ENCODE measurements at places on chromosomes 1 and 21.

DNA sequence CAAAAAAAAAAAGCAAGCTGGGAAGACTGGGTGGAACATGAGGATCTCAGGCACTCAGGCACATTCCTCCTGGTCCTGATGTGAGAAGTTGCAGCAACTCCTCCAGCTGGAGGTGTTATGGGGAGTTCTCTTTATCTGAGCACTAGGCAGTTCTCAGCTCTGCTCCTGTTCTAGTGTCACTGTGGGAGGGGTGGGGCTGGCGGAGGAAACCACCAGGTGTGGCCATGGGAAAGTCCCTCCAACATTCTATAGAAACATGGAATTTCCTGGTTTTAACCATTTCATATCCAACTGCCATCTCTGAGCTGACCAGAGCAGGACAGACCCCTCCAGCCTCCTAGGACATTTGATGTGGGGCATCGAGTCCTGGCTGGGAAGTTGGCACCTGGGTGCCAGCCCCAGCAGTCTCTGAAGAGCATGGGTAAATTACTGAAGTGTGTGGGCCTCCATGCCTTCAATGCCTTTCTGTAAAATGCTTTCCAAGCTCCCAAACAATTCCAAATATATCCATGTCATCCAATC is 804 bp upstream of the IKBKE start:
- DNase-seq, result no peak

DNA sequence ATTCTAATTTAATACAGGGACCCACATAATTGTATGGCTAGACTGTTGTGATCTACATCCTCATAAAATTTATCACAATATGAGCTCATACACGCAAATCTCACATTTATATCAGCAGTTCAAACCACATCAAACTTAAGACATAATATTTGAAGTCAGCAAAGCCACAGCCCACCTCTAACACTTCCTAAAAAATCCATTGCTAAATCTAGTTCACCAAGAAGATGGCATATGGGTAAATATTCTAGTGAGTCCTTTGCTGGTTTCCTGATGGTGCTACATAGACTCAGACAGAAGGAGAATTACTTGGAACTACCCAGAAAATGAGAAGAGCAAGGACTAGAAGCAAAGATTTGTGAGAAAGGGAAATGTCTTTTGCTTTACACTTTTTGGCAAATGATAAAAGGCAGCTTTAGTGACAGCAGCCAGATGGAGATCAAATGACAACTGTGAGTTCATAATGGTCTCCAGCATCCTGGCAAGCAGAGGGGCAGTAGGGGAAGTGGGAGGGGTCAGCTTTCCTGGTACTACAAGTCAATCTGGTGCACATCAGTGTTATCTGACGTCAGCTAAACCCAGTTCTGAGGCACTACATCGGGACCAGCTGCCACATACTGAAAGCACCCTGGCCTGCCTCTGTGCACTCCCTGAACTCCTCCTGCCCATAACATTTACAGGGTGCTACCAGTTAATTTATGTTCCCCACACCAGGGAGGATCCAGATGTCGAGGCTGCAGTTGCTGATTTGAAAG is 10.6 kb upstream of the GADD45A start:
- no peak for DNase-seq

DNA sequence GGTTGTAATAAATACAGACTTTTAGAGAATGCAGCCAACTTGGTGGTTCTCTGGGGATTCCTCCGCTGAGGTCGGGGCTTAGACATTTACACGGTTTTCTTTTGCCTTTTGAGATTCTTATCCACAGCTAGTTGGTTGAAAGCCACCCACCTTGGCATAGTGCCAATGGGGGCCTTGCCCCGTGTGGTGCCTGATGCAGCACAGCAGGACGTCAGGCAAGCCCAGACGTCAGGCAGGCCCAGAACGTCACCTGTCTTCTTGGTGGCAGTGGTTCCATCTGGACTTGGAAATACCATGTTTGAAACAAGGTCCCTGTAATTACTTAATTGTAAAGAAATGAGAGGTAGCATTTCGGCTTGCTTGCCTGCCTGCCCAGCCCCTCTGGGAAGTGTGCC is 78.5 kb downstream of the GALNT2 start:
- no peak for DNase-seq

DNA sequence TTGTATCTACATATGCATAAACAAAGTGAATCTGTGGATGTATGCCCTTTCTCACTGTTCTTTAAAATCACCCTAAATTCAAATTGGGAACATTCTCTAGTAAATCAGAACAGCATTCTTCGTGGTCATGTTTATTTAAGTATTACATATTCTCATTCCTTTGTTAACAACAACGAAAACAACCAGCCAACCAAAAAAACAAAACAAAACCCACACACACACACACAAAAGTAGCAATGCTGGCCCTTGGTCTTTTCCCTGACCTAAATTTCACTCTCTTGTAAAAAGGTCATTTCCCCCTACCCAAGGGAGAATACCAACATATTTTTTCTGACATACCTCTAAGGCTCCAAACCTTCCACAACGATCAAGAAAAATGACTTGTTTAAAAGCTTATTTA is 102.6 kb downstream of the NRIP1 start:
- no peak for DNase-seq

GRCh38 chr1:93029317-93029716 is 49.8 kb upstream of the MTF2 start:
- DNase-seq, result no peak
